ENCODE measurements at places on chromosomes 7 and 10.

DNA sequence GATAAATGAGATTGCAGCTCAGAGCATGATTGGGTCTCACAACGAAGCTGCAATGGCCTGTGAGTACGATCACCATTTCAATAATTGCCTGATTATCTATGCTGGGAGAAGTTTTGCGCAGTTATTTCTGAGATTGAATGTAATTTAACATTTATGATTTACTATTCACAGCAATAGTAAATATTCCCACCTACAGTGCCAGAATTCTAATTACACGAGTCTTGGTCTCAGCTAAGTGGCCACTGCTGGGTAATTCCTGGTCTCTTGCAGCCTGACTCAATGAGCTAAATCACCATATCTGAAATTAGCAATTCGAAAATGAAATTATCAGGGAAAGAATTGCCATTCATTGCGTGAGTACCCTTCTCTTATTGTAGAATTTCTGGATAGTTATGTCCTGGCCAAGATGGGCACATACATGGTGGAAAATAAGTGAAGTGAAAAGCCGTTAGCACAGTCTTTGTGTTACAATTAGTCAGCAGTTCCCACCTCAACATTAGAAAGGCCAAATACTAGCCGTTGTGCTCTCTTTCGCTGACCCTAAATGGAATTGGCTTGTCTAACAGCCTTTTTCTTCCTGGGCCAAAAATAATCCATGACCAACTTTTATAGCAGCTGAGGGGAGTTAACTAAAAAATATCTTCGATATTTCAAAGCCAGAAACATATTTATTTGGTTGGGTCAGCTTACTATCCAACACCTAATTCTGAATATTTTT lies 681.0 kb upstream of the C7orf33 start:
- H3K4me1 ChIP-seq, result no peaks in the 10 kb centered on the region
- H3K27me3 ChIP-seq, result no peaks in the 10 kb centered on the region
- H3K36me3 ChIP-seq, result no peaks in the 10 kb centered on the region
- no peak overlapping the region for H3K4me3 ChIP-seq

- H3K36me3 ChIP-seq, result no peaks in the 10 kb centered on the region
- DNase-seq, result no peak
- no peak overlapping the region for H3K4me3 ChIP-seq
- no peaks in the 10 kb centered on the region for H3K27me3 ChIP-seq
- no peaks in the 10 kb centered on the region for H3K4me1 ChIP-seq
- no peak overlapping the region for H3K27ac ChIP-seq
Observed at GRCh38 chr7:34488766-34489165, 169.3 kb upstream of the NPSR1 start.

- H3K4me3 ChIP-seq, result no peak overlapping the region
- no peak for DNase-seq
- no peaks in the 10 kb centered on the region for H3K4me1 ChIP-seq
- H3K36me3 ChIP-seq, result no peaks in the 10 kb centered on the region
- no peak overlapping the region for H3K27ac ChIP-seq
Observed at GRCh38 chr7:46352004-46352954, 431.2 kb upstream of the IGFBP3 start.

- H3K4me3 ChIP-seq, result no peak overlapping the region
- peaks cover 87% of the 10 kb centered on the region for H3K36me3 ChIP-seq
- DNase-seq, result no peak
Observed at GRCh38 chr7:2209146-2209960, 23.4 kb downstream of the MAD1L1 start.

GRCh38 chr10:93346694-93347093 lies 135.4 kb downstream of the MYOF start:
- H3K36me3 ChIP-seq, result peaks cover 47% of the 10 kb centered on the region
- H3K27ac ChIP-seq, result no peak overlapping the region
- H3K4me1 ChIP-seq, result no peaks in the 10 kb centered on the region
- DNase-seq, result no peak
- H3K4me3 ChIP-seq, result no peak overlapping the region

GRCh38 chr10:128976856-128977255 lies 490.2 kb upstream of the MGMT start:
- no peak for DNase-seq
- no peak overlapping the region for H3K4me3 ChIP-seq
- H3K27me3 ChIP-seq, result no peaks in the 10 kb centered on the region
- no peak overlapping the region for H3K27ac ChIP-seq

DNA sequence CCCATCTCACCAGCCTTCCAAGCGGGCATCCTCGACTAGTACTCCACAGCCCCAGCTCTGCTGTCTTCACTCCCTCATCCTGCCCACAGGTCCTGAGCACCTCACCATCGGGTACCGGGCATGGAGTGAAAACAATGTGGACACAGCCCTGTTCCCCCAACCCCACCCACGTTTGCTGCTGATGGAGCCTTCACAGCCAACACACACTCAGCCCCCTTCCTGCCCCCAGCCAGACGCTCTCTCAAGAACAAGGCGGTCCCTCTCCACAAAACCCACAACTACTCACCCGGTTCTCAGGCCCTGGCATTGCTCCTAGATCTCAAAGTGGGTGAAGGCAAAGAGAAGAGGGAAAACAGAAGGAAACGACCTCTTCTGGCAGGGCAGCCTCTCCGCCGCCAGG lies 56.1 kb downstream of the SLIT1 start:
- no peak for DNase-seq
- H3K27ac ChIP-seq, result no peak overlapping the region
- no peaks in the 10 kb centered on the region for H3K27me3 ChIP-seq
- no peak overlapping the region for H3K4me3 ChIP-seq
- H3K36me3 ChIP-seq, result no peaks in the 10 kb centered on the region

- DNase-seq, result no peak
- H3K27me3 ChIP-seq, result peaks cover 30% of the 10 kb centered on the region
- H3K4me1 ChIP-seq, result no peaks in the 10 kb centered on the region
- no peak overlapping the region for H3K4me3 ChIP-seq
- no peaks in the 10 kb centered on the region for H3K36me3 ChIP-seq
Observed at GRCh38 chr10:1411451-1411850, 325.9 kb downstream of the ADARB2 start.

- no peak overlapping the region for H3K27ac ChIP-seq
- H3K4me1 ChIP-seq, result peaks cover 23% of the 10 kb centered on the region
- H3K36me3 ChIP-seq, result no peaks in the 10 kb centered on the region
- no peak overlapping the region for H3K4me3 ChIP-seq
- DNase-seq, result no peak
Observed at GRCh38 chr7:28356619-28357018, 55.7 kb upstream of the CREB5 start.

- H3K4me3 ChIP-seq, result no peak overlapping the region
Observed at GRCh38 chr7:14047709-14048399, 58.4 kb upstream of the ETV1 start.

DNA sequence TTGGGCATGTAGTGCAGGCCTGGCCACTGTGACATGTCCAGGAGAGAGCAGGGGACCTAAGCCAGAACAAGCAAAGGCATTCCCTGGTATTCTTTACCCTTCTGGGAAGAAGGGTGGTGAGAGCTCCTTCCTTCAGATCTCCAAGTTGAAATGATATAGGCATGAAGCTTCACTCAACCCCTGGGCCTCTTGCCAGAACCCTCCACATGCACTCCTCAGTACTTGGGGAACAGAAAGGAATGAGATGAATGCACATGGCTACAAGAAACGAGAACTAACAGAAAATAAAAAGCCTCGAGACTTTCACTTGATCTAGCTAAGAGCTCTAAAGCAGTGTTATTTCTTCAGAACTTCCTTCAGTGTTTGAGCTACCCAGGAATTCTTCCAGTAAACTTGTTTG lies 262.2 kb downstream of the ETV1 start:
- no peak overlapping the region for H3K27ac ChIP-seq
- no peaks in the 10 kb centered on the region for H3K4me1 ChIP-seq
- no peak for DNase-seq
- no peaks in the 10 kb centered on the region for H3K27me3 ChIP-seq

DNA sequence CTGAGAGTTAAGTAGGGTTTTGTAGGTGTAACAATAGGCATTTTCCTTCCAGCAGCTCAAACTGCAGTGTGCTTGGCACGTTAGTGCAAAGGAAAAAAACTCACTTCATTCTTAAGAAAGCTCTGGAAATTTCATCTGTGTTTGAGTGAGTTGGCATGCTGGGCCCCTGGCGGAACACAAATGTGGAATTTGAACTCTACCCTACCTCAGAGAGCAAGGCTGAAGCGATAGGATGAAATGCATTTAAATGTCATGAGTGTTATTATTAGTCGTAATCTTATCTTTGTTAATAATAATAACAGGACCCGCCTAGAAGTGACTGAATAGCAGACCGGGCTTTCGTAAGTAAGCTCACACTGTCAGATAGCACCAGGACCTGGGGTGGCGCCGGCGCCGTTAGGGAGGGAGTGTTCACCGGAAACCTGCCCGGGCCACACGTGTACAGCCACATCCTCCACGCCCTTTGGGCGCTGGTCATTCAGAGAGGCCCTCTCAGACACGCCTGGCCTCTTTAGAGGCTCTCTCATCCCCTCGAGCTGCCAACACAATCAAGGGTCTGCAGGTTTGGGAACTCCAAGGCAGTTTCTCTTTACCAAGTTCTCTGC lies 63.5 kb downstream of the GRK5 start:
- peaks cover 46% of the 10 kb centered on the region for H3K4me1 ChIP-seq
- DNase-seq, result peak; percentile 28
- peak overlapping the region; percentile 32 for H3K4me3 ChIP-seq
- H3K36me3 ChIP-seq, result no peaks in the 10 kb centered on the region
- H3K27ac ChIP-seq, result peak overlapping the region; percentile 66
- H3K27me3 ChIP-seq, result no peaks in the 10 kb centered on the region

DNA sequence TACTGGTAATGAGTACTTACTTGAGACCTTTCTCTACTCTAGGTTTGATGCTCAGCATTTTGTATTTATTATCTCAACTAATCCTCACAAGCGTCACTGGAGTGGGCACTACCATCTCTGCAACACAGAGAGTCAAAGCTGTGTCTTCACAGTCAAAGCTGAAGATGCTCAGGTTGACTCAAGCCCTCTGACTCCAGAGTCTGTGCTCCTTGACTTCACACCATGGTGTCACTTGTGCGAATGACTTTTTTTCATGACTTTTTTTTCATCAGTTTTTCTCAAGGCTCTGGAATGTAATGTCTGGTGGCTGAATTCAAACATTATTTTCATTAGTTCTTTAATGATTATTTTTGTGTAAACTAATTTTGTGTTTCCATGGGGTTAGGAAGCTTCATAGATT lies 30.4 kb upstream of the TARP start:
- H3K4me1 ChIP-seq, result no peaks in the 10 kb centered on the region
- DNase-seq, result no peak
- no peaks in the 10 kb centered on the region for H3K27me3 ChIP-seq

- DNase-seq, result no peak
- peak overlapping the region; percentile 59 for H3K4me3 ChIP-seq
- peak overlapping the region; percentile 80 for H3K27ac ChIP-seq
- no peaks in the 10 kb centered on the region for H3K36me3 ChIP-seq
Observed at GRCh38 chr7:134547397-134548054, 1.4 kb upstream of the AKR1B15 start.

DNA sequence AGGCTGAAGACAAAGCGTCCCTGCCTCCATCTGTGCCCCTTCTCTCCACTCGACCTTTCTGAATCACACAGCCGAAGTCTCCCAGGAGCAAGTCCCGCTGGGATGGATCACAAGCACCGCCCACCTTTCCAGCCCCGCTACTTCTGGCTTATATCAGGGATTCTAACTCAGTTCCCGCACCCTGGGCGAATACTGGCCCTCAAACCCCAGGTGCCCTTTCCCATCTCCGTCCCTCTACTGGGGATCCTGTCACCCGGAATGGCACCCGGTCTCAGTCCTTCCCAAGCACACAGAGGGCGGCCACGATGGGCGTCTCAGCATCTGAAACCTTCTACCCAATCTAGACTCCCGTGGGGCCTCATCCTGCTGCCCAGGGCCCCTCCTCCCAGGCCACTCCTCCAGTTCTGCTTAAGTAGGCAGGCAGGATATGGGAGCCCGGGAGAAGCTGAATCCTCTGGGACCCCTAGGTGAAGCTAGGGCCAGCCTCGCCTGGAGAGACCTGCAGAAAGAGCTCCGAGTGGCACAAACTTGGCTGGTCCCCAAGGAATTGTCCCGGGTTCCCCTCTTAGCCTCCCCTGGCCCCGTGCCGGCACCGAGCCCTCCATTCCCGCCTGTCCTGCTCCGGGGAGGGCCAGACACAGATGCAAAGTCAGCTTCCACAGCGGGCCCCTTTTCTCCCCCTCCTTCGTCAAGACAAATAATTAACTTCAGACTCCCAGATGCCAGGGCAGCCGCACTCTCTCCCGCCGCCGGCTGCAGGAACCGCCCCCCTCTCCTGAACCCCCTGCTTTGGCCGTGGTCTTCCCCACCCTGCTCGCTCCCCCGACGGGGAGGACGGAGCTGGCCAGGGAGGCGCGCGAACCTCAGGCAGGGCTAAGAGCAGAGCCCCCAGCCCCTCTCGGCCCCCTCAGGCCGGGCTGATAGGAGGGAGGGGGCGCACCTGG lies 612 bp downstream of the KCP start:
- H3K36me3 ChIP-seq, result no peaks in the 10 kb centered on the region
- H3K27ac ChIP-seq, result no peak overlapping the region
- peak overlapping the region; percentile 0 for H3K4me3 ChIP-seq
- DNase-seq, result no peak

- H3K27ac ChIP-seq, result no peak overlapping the region
- no peaks in the 10 kb centered on the region for H3K4me1 ChIP-seq
- H3K27me3 ChIP-seq, result no peaks in the 10 kb centered on the region
Observed at GRCh38 chr10:126179637-126180036, 208.6 kb downstream of the ADAM12 start.

GRCh38 chr7:134458341-134458805 lies 527 bp downstream of the AKR1B1 start:
- peaks cover 47% of the 10 kb centered on the region for H3K4me1 ChIP-seq
- no peaks in the 10 kb centered on the region for H3K27me3 ChIP-seq
- no peak for DNase-seq
- no peaks in the 10 kb centered on the region for H3K36me3 ChIP-seq
- peak overlapping the region; percentile 97 for H3K4me3 ChIP-seq

DNA sequence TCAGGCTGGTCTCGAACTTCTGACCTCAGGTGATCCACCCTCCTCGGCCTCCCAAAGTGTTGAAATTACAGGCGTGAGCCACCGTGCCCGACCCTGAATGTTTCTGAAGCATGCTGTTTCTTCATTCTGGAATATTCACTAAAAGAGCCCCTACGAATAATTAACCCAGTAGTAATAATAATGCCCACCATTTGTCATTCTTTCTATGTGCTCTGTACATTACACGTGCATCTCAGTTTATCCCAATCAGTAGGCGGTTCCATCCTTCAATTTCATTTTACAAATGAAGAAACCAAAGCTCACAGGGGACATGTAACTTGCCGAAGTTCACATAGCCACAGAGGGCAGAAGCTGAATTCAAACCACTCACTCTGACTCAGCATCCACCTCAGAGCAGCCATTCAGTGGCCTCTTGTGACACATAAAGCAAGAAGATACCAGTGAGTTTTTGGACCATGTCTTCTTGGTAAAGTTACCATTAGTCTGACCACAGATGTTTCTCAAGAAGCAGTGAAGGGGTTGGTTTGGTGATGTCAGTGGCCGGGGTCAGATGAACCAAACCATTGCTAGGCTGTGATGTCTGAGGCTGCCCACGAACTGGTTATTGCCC lies 71.9 kb upstream of the DUSP5 start:
- no peak overlapping the region for H3K27ac ChIP-seq
- H3K36me3 ChIP-seq, result no peaks in the 10 kb centered on the region
- H3K27me3 ChIP-seq, result no peaks in the 10 kb centered on the region
- H3K4me3 ChIP-seq, result no peak overlapping the region
- H3K4me1 ChIP-seq, result peaks cover 37% of the 10 kb centered on the region
- no peak for DNase-seq

GRCh38 chr7:20417675-20418382 lies 87.1 kb downstream of the ITGB8 start:
- DNase-seq, result no peak
- H3K4me3 ChIP-seq, result no peak overlapping the region
- H3K4me1 ChIP-seq, result no peaks in the 10 kb centered on the region
- H3K27me3 ChIP-seq, result no peaks in the 10 kb centered on the region
- no peaks in the 10 kb centered on the region for H3K36me3 ChIP-seq

All from esophagus squamous epithelium (tissue), 5 donors.